ENCODE measurements at places on chromosomes 3 and 15.

- DNase-seq: no peak
These were observed 20.8 kb downstream of the KLHL25 start for GRCh38 chr15:85773970-85774369.

DNA sequence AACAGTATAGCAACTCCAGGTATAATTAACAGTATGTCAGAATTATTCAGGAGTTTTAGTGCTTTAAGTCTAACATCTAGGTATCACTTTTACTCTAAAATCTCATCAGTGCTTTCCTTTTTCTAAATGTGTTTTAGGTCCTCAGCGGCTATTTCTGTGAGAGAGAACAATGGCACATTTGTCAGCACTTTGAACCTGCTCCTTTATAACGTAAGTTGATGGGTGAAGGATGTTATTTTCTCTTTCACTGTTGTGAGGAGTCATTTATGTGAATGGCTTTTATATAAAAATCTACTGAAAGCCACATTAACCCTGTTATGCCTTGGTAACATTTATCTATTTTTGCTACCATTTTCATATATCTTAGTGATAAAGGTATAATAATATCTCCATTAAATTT is 22.8 kb downstream of the ZPLD1 start:
- no peak for DNase-seq

DNA sequence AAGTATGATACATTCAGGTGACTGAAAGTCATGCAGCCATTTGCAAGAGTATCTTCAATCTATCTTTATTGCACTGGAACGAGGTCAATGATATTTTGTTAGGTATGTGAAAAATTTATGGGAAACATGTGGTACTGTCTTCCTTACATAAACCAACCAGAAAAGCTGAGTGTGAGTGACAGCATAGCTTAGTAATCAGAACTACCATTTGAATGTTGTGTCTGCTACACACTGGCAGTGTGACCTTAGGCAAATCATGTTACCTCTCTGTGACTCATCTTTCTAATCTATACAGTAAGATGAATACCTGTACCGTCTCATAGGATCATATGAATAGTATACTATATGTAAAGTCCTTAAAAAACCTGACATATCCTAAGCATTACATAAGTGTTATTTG is 337.9 kb upstream of the IL12A start:
- no peak for DNase-seq

GRCh38 chr3:118792191-118792590 is 242.5 kb downstream of the IGSF11 start:
- no peak for DNase-seq

DNA sequence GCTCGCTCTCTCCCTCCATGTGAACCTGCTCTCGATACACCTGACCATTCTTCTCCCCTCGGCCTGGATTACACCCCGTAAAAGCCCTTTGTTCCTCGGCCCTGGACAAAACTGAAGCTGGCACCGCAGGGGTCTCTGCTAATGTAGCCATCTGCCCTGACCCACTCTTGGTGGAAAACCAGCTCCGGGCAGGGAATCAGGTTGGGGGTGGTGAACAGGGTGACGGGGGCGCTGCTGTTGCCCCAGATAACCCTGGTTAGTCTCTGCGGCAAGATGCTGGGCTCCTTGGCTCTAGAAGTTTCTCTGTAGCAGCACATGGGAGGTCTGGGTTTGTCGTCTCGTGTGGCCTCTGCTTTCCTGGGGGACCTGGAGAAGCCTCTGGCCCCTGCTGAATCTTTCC is 86.4 kb downstream of the WNT7A start:
- DNase-seq: no peak

DNA sequence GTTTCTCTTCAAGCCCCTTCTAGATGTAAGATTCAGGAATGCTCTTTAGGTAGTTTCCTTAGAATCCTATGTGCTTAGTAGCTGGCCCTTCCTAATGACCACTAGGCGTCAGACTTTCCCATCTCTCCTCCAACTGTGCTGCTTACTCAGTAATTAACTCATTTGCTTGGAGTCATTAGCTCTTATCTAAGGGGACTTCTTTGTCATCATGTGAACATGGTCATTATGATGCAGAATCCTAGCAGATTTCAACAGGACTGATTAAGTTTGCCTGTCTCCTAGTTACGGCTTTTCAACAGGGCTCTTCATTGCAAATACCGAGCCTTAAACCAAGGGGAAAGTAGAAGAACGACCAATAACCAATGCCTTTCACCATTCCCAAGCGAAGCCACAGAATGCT is 46.4 kb downstream of the GJD2 start:
- DNase-seq: peak; percentile 46

DNA sequence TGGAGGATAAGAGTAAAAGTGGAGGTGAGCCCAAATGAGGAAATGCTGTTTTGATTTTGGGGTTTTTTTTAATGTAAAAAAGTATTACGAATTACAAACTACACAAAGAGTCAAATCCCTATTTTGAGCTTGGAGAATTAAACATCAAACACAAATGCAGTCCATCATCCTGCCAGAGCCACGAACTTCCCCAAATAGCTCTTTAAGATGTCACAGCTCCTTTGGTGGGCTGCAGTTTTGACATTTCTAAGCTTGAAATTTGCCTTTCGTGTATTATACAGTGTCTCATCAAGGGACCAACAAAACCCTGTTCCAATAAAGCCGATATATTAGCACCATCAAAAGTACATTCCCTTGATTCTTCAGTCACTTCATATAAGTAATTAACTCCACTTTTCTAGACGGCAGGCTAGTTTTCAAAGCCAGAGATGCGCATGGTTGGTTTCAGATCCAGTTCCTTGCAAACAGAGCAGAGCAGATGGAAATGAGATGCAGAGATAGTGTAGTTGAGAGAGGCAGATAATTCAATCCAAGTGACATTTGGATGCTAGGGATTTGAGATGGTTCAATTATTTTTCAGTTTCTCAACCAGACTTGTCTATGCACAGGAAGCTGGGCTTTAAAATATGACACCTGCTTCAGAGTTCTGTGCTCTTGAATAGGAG is 580.9 kb downstream of the EDEM1 start:
- DNase-seq: no peak

GRCh38 chr3:122268257-122269024 is 56.6 kb upstream of the CSTA start:
- no peak for DNase-seq

DNA sequence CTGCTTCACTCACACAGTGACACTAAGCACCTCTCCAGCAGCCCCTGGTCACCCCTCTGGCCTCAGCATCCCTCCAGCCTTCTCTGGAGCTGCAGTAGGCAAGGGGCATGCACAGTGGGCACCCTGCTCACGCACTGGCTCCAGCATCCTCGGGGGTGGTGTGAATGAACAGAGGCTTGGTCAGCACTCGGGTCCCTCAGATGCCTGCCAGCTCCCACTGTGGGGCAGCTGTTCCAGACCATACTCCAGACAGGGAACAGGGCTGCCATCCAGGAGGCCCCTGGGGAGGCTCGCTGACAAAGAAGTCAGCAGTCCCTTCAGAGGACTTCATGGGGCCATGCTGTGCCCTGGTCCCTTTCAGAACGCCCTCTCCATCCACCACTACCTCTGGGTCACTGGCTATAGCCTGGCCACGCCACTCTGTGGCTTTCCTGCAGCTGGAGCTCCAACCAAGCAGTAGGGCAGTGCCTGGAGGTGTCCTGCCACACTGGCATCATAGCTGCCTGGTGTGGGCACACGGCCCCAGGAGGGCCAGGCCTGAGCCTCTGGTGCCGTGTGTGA is 26.3 kb downstream of the ALS2CL start:
- no peak for DNase-seq

DNA sequence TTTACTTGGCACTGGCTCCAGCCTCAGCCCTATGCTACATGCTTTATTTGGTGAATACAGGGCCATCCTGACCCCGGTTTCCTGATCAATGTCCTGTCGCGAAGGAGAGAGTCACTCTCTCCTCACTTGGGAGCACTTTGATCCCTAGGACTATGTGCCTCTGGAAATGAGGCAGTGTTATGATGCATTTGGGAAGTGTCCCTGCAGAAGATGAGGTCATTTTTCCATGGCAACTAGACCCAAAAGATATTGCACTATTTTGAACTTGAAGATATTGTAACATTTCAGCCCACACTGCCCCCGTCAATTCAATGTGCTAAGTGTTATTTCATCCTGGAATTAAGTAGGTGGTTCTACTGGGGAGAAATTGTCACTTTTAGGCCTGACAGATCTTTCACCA is 68.0 kb downstream of the LRRK1 start:
- DNase-seq: no peak

DNA sequence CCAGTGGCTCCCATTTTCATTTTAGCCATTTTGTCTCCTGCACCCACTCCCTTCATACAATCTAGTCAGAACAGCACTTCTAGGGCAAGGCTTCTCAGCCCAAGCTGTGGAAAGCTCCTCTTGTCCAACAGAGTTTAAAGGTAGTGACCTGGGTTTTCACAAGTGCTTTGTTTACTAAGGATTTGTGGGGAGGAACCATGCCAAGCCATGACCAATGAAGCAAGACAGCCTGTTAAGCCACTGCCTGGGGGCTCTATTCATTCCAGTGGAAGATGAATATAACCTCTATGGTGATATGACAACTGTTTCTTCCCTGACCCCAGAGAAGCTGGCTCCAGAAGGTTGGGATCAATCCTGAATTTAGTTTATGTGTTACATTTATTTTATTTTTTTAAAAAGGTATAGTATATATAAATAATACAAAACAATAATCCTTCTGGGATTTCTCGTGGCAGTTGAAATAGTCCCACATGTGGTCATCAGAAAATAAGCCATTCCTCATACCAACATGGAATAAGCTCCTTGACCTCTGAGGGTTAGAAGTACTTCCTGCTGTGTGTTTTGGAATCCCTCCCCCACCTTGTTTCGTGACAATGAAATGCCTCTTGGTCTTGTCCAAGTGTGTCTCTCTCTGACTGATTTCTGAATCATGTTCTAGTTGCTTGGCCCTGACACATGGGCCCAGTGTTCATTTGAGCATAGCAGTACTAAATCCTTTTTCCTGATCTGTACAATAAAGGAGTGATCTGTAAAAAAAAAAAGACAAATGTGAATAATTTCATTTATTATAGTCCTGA is 13.3 kb upstream of the THUMPD3 start:
- no peak for DNase-seq

GRCh38 chr15:90493647-90494046 is 36.1 kb upstream of the CRTC3 start:
- DNase-seq: no peak

GRCh38 chr3:82137861-82138260 is 376.4 kb upstream of the GBE1 start:
- peak; percentile 15 for DNase-seq

DNA sequence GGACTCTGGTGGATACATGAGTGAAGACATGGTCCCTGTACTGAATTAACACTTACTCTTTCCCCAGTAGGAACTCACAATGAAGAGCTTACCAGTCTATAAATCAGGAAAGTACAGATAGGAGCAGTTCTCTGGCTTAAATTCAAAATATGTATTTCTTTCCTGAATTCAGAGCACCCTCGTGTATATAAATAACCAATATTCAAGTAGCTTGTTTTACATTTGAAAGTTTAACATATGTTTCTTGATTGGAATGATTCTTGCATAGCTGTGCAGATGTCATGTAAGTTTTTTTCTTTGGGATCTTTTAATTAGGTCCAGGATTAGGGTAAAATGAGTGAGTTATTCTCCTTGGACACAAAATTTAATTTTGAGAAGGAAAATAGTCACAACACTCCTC is 14.8 kb upstream of the TMPRSS7 start:
- DNase-seq: no peak

DNA sequence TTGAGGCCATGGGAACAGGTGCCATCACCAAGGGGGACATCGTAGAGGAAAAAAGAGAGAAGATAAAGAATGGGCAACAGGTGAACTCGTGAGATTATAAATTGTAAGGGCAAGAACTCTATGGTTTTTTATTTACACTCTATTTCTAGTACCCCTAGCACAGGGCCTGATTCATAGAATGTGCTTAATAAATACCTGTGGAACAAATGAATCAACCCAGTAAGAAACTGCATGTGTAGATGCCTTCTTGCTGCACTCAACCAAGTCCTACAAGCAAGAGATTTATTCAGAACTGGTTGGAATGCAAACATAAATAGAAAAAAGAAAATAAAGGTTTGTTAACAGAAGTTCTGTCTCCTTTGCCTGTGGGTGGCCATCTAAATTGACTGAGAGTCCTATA is 18.7 kb upstream of the KPNA1 start:
- DNase-seq: no peak

DNA sequence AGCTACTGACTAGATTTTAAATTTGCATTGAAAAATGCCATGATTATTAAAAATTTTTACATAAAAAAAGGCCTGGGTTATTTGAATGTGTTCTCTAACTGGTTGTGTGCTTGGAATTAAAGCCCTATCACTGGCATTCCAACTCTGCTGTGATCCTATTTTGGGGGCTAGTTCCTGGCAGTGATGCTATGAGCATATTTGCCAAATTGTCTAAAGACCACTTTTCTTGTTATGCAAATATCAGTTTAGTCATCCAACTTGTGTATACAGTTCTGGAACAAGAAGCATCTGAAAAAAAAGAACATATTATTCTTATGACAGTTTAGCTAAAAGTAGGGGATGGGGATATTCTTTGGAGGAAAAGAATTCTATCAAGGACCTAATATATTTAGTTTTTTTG is 243.4 kb upstream of the ZNF717 start:
- DNase-seq: no peak

DNA sequence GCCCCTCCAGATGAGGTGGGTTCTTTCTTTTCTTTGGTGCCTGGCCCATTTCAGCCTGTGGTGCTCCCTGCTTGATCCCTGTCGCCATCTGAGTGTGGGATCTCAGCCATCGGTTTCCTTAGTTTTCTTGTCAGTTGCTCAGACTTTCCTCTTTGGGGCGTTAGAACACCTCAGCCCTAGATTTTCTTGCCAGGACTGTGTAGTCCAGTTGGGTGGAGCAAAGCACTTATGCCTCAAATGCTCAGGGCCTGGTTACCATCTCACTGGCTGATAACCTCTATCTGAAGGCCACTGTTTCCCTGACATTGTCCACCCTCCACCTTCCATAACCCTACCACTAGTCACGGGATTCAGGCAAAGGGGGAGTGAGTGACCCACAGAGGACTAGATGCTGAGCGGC is 208.7 kb upstream of the BHLHE40 start:
- no peak for DNase-seq

DNA sequence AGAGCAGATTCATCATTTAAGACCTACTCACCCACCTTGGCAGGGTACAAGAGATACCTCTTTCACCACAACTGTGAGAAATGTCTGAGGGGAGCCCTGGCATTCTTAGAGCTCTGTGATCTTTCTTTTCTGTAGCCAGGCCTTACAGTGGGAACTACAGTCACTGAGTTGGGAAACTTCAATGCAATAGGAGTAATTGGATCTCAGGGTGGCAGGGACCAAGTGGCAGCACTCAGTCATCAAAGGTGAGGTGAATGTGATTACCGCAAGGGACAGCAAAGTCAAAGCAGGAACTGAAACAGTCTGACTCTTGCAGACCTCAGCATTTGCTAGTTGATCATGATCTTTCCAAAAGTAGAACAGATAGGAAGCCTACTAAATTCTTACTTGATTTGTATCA is 7.2 kb upstream of the MCF2L2 start:
- no peak for DNase-seq

GRCh38 chr3:23944007-23944783 is 891 bp upstream of the NR1D2 start:
- peak; percentile 51 for DNase-seq

- peak; percentile 78 for DNase-seq
These were observed 3.3 kb downstream of the PCBP4 start for GRCh38 chr3:51963951-51964451.

All from retina (tissue), 1 donor.